ENCODE measurements at places on chromosomes 6 and 20.

DNA sequence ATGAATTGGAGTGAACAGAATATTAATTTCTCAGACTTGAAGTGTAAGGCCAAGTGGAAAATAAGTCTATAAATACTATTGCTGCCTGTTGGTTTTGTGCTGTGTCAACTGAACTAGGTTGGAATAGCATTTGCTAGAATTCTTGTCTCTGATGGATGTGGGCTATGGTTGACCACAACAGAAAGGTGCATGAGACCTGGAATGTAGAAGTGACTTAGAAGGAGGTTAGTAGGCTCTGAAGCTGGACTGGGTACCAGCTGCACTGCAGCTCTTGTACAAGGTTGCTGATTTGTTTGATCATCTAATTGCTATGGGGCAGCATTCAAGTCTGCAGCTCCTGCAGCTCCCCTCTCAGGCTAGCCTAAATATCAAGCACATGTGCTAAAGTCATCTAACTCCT, 479.0 kb upstream of the NRSN1 start:
- no peak for DNase-seq

DNA sequence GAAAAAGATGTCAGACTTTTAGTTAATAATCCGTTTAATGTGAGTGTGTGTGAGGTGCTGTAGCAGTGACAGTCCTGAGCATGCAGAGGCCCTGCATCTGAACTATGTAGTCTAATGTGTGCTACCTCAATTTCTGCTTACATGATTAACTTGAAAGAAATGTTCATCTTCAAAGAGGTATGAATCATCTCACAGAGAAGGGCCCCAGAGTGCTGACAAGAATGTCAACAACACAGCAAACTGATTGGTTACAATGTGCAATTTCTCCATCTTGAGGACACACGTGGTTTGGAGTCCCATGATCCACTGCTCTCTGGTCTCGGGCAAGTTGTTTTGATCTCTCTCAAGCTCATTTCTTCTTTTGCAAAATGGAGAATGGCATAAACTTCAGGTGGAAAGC, 61.7 kb upstream of the EMILIN3 start:
- no peak for DNase-seq

DNA sequence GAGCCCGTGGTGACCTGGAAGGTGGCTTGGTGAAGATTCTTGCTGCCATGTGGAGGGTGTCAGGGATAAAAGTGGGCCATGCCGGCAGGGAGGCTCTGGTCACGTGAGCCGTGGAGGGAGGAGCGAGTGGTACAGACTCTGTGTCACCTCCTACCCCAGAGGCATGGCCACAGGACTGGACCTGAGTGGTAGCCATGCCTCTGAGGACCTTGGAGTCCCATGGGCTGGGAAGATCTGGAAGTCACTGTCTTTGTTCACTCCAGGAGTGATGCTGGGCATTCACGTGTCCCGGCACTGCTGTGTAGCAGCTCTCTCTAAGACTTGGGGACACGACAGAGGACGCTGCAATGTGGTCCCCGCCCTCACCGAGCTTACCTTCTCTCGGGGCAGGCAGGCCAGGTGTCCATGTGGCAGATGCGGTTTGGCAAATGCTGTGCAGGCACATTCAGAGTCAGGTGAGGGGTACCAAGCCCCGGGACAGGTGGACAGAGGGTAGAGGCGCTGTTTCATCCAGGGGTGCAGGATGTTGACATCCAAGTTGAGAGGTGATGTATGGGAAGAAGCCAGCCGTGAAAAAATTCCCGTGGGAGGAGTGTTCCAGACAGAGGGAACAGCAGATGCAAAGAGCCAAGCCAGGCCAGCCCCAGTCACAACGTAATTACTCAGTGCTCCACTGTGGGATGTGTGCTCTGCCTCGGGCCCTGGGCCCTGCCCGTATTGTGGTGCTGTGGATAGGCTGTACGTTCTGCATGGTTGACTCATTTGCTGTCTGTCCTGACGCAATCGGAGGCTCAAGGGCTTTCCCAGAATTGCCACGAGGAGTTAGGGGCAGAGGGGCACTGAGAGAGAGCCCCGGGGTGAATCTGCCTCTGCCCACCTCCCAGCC, 307.8 kb downstream of the TAF4 start:
- DNase-seq, result no peak

DNA sequence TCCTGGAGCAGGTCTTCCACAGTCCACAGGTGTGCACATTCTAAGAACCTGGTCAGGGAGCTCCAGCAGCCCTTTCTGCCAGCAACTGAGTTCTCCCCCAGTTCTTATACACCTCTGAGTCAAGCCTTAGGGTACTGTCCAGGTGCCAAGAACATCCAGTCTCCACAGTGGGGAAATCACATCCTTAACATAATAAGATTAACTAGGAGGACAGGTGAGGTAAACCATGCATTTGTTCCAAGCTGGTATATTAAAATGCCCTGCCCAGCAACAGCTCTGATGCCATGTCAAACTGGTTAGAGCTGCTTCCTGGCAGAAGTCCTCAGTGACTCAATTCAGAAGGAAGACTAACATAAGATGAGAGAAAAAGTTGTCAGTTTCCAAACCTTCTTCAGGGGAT, 303.9 kb upstream of the SGK1 start:
- no peak for DNase-seq

All from activated naive CD4-positive, alpha-beta T cell (primary cell).